ENCODE measurements at places on chromosomes 16 and 17. TPM values are rescaled to one million over a fixed set of nuclear protein-coding genes. Genes with fewer than 3 reads are reported as not detected.

The RPL23 gene
- 1,302 TPM for total RNA-seq

The CNGB1 gene
- total RNA-seq = not detected

The CHRNB1 gene
- 7.2 TPM for total RNA-seq

The CCDC154 gene
- 0.13 TPM for total RNA-seq

The DBNDD1 gene
- total RNA-seq = 12.3 TPM

The DHRS7C gene
- not detected for total RNA-seq

The NUP88 gene
- total RNA-seq = 94.0 TPM

The TMED6 gene
- total RNA-seq = not detected

The ALOX15 gene
- total RNA-seq = not detected

The IL21R gene
- total RNA-seq = 0.13 TPM

Data from dermis microvascular lymphatic vessel endothelial cell (primary cell).